ENCODE measurements at places on chromosomes 3 and 15.

DNA sequence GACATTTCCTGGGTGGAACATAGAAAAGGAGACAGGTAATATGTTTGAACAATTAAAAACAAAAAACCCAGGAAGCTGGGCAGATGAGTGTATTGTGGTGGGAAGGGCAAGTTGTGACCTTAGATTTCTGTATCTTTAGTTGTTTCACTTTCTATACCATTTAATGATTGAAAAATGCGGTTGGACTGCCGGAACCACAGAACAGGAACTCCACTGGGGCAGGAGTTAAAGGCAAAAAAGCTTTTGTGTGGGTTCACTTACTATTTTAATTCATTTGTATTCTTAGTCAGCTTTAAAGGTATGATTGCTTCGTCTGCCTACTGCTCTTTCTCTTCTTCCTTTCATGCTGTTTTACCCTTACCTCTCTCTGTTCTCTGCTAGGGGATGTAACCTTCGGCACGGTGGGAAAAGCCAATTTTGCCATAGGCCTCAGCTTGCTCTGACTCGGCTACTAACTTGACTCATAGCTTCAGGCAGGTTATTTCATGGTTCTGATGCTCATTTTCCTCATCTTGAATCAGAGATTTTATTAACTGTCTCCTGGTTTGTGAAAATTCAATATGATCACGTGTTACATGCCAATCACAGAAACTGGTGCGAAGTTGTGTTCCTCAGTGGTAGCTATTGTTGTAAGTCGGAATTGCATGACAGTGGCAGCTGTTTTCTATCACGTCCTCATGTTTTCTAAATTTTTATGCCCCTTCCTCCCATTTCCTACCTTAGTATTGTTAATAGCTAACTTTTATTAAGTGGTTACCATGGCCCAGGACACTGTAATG is 1.6 kb upstream of the MCTP2 start:
- H3K4me3 ChIP-seq = no peak overlapping the region
- no peak for DNase-seq
- no peaks in the 10 kb centered on the region for H3K36me3 ChIP-seq
- H3K4me1 ChIP-seq = no peaks in the 10 kb centered on the region
- H3K27me3 ChIP-seq = peaks cover 21% of the 10 kb centered on the region

DNA sequence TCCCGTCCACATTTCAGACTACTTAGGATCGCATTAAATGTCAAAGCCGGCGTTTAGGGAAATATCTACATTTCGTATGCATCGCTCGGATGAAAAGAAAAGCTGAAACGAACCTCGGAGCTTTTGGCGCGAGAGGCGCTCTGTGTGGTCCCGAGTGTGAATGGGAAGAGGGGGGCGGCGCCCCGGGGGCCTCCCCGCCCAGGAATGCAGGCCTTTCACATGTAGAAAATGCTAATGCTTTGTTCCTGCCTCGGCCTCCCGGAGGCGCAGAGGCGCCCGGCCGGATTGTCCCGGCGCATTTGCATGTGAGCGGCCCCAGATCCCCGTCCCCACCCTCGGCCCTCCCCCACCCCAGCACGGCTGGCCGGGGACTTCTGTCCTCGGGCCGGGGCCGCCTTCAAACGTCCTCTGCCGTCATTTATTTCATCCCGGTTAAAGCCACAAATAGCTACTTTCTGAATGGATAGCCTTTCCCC is 37.0 kb upstream of the TRIM71 start:
- DNase-seq = peak; percentile 81
- H3K27ac ChIP-seq = no peak overlapping the region
- peak overlapping the region; percentile 57 for H3K4me3 ChIP-seq
- peaks cover 7% of the 10 kb centered on the region for H3K4me1 ChIP-seq
- no peaks in the 10 kb centered on the region for H3K27me3 ChIP-seq

- no peaks in the 10 kb centered on the region for H3K27me3 ChIP-seq
- H3K36me3 ChIP-seq = no peaks in the 10 kb centered on the region
- H3K27ac ChIP-seq = no peak overlapping the region
- no peaks in the 10 kb centered on the region for H3K4me1 ChIP-seq
- no peak overlapping the region for H3K4me3 ChIP-seq
These were observed 64.7 kb downstream of the ISL2 start for GRCh38 chr15:76401285-76401684.

DNA sequence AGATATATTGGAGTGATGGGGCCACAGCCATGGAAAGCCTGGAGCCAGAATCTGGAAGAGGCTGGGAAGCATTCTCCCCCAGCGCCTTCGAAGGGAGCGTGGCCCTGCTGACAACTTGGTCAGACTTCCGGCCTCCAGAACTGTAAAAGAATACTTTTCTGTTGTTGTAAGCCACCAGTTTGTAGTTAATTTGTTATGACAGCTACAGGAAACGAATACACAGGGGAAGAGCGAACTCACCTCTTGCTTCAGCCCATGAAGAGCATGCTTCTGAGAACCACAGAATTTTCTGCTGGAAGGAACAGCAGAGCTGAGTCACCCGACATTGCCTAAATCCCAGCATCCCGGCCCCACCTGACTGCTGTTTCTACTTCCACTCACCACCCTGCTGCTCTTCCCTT is 501.7 kb downstream of the SHQ1 start:
- no peaks in the 10 kb centered on the region for H3K27me3 ChIP-seq
- H3K27ac ChIP-seq = no peak overlapping the region
- H3K4me3 ChIP-seq = no peak overlapping the region
- H3K36me3 ChIP-seq = no peaks in the 10 kb centered on the region
- no peak for DNase-seq
- H3K4me1 ChIP-seq = no peaks in the 10 kb centered on the region

GRCh38 chr3:16309558-16309957 is 44.5 kb downstream of the OXNAD1 start:
- H3K4me1 ChIP-seq = no peaks in the 10 kb centered on the region
- H3K27ac ChIP-seq = no peak overlapping the region
- no peaks in the 10 kb centered on the region for H3K27me3 ChIP-seq
- H3K4me3 ChIP-seq = no peak overlapping the region

- DNase-seq = no peak
- H3K27ac ChIP-seq = no peak overlapping the region
These were observed 260.1 kb downstream of the TUSC7 start for GRCh38 chr3:116969646-116970045.

DNA sequence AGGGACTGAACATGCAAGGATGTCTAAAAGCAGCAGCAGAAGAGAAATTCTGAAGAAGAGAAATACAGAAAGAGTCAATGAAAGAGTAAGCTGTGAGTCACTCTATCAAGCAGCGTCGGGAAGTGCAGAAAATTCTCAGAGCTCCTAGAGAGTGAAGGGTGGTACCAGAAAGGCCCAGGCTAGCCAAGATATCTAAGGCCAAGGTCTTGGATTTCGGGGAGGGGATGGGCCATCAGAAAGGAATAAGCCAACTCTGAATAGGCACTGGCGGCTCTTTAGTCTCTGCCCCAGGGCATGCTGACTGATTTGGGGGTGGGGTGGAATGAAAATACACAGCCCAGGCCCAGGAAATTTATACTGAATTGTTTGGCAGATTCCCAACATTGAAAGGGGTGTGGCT is 70.8 kb downstream of the GPR156 start:
- H3K4me1 ChIP-seq = peaks cover 37% of the 10 kb centered on the region
- peak; percentile 31 for DNase-seq
- H3K27me3 ChIP-seq = no peaks in the 10 kb centered on the region

DNA sequence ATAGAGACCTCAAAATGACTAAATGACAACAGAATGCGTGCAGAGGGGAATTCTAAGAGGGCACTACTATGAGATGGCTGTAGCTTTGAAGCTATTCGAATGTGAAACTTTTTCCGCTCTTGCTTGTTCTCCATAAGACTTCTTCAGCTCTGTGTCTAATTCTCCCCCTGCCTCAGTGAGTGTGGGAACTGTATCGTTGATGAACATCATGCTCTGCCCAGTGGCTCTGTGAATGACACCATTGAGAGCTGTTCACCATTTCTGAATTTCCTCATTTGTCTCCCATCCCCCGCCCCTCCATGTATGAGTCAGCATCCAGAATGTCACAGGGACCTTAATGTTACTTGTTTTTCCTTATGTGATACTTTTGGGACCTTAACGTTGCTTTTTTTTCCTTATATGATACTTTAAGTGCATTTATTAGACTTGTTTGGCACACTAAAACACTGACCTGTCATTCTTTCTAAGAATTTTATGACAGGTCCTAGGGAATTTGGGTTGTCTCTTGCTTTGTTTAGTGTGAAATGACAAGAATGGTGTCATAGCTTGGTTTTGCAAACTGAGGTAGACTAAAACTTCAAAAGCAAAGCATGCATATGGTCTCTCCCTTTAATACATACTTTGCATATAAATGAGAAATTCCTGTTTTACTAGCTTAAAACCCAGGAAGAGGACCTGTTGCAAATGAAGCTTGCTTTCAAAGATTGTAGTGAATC is 99.6 kb downstream of the FNDC3B start:
- DNase-seq = peak; percentile 63
- H3K27ac ChIP-seq = peak overlapping the region; percentile 77
- no peaks in the 10 kb centered on the region for H3K36me3 ChIP-seq
- no peaks in the 10 kb centered on the region for H3K27me3 ChIP-seq
- peaks cover 79% of the 10 kb centered on the region for H3K4me1 ChIP-seq

GRCh38 chr3:171439996-171440395 is 20.2 kb downstream of the TNIK start:
- DNase-seq = no peak
- H3K27me3 ChIP-seq = peaks cover 3% of the 10 kb centered on the region
- no peak overlapping the region for H3K4me3 ChIP-seq
- no peaks in the 10 kb centered on the region for H3K36me3 ChIP-seq
- no peak overlapping the region for H3K27ac ChIP-seq

- DNase-seq = no peak
- H3K27ac ChIP-seq = no peak overlapping the region
- no peaks in the 10 kb centered on the region for H3K36me3 ChIP-seq
- no peak overlapping the region for H3K4me3 ChIP-seq
- no peaks in the 10 kb centered on the region for H3K4me1 ChIP-seq
These were observed 5.3 kb upstream of the APEH start for GRCh38 chr3:49668861-49669260.

GRCh38 chr3:149529099-149529498 is 54.6 kb downstream of the TM4SF4 start:
- H3K27ac ChIP-seq = no peak overlapping the region
- DNase-seq = no peak
- H3K4me3 ChIP-seq = no peak overlapping the region
- peaks cover 11% of the 10 kb centered on the region for H3K36me3 ChIP-seq

DNA sequence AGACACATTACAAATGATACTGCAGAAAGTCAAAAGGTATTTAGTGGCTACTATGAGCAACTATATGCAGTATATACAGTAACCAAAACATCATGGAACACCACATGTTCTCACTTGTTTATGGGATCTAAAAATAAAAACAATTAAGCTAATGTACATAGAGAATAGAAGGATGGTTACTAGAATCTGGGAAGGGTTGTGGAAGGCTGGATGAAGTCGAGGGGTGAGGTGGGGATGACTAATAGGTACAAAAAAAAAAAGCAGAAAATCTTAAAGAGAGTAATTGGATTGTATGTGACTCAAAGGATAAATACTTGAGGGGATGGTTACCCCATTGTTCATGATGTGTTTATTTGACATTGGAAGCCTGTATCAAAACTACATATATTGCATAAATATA is 848.8 kb upstream of the GBE1 start:
- H3K27ac ChIP-seq = no peak overlapping the region
- DNase-seq = no peak
- no peak overlapping the region for H3K4me3 ChIP-seq
- no peaks in the 10 kb centered on the region for H3K4me1 ChIP-seq
- H3K36me3 ChIP-seq = no peaks in the 10 kb centered on the region
- no peaks in the 10 kb centered on the region for H3K27me3 ChIP-seq

DNA sequence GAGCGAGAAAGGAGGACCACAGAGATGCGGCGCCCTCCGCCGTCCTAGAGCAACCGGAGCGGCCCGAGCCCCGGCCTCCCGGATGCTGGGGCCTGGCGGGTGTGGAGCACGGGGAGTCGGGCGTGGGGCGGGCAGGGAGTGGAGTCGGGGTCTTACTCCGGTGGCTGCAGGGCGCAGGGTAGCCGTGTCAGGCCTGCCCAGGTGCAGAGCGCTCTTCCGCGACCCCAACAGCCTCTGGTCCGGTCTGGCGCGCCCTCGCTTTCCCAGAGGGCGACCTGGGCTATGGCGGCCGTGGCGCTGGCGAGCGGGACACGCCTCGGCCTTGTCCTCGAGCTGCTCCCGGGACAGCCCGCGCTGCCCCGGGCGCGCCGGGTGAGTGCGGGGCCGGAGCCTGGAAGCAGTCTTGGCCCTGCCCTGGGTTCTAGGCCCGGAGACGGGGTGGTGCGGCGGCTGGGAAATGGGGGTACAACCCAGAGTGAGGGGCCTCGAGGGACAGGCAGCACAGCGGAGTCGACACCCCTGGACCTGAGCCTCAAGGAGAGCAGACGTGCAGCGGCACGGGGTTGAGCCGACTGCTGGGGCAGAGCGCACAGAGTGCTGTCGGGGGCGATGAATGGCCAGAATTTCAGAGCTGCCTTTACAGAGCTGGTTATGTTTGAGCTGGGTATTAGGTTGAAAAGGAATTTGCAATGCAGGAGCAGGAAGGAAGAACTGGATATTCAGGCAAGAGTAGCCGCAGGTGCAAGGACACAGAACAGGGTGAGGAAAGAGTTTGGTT is at the start of gene ZNF662:
Gene ZNF662 (plus strand): TSS at position 73 of the 778 bp plus-strand sequence. CDS start 1,973 bp downstream, outside the sequence.
- H3K36me3 ChIP-seq = no peaks in the 10 kb centered on the region
- no peaks in the 10 kb centered on the region for H3K4me1 ChIP-seq
- H3K27ac ChIP-seq = no peak within 1 kb of the TSS
- DNase-seq = no peak
- peaks cover 8% of the 10 kb centered on the region for H3K27me3 ChIP-seq
- H3K4me3 ChIP-seq = no peak within 1 kb of the TSS

DNA sequence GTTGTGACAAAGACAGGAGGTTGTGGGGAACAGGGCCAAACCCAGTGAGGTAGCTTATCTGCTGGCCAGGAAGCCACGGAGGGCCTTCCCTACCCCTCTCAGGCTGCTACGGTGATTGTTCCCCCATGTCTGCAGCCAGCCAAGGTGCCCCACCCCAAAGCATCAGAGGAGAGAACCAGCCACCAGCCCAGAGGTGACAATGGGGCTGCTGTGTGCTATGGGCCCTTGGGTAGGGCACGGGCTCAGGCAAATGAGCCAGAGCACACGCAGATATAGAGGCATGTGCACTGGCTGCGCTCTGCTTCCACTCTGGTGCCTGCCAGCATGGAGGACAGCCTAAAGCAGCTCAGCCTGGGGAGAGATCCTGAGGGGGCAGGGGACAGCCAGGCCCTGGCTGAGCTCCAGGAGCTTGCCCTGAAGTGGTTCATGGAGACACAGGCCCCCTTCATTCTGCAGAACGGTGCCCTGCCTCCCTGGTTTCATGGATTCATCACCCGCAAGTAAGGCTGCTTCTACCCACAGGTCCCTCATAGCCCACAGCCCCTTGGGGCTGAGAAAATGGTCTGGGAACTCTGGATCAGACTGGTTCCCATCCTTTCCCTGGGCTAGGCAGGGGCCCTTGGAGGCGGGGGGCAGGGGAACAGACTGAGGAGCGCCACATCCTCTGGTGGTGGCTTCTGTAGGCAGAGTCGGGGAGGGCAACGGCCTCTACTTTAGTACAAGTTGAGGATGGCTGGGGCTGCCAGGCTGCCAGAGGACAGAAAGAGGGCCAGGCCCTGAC is at the start of gene SH2D7:
Gene SH2D7 (plus strand): TSS at position 301 of the 781 bp plus-strand sequence. CDS start 24 bp downstream, at position 325.
- no peaks in the 10 kb centered on the region for H3K27me3 ChIP-seq
- no peak within 1 kb of the TSS for H3K27ac ChIP-seq
- no peak for DNase-seq
- no peaks in the 10 kb centered on the region for H3K4me1 ChIP-seq
- no peaks in the 10 kb centered on the region for H3K36me3 ChIP-seq
